ENCODE measurements at places on chromosomes 12 and 14.

DNA sequence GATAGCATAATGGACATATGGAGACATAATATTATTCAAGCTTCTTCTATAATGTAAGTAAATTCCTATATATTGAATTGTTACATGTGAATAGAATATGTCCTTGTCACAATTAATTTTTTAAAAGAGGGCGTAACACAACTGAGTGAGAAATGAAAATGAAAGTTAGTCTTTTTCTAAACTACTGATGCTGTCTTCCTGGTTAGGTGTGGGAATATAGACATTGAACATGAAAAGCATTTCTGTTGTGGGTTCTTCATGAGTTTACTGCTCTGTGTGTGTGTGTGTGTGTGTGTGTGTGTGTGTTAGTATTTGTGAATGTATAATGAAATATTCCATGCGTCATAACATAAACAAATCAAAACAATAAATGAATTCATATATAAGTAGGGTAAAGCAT lies 40.5 kb upstream of the RTL1 start:
- no peak for DNase-seq

- no peak for DNase-seq
Measured at GRCh38 chr12:101089271-101089670, 120.8 kb downstream of the SLC5A8 start.

DNA sequence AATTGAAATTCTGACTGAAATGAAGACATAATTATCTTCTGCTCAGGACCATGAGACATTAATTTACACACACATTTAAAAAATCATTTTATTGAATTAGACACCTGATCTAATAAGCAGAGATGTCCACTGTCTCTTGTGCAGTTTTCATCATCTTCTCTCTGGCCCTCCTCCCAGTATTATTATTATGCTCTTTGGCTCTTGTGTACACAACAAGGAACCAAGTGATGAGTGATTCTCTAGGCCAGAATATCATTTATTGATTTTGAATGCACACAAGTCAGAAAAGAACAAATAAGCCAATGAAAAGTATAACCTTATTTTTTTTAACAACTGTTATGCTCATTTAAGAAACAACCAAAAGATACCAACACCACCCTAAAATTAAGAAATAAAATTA lies 244.7 kb upstream of the KRR1 start:
- no peak for DNase-seq

GRCh38 chr12:113232840-113233585 lies 11.7 kb downstream of the TPCN1 start:
- DNase-seq = peak; percentile 98

GRCh38 chr12:46982629-46983392 lies 96.6 kb upstream of the PCED1B start:
- DNase-seq = no peak

DNA sequence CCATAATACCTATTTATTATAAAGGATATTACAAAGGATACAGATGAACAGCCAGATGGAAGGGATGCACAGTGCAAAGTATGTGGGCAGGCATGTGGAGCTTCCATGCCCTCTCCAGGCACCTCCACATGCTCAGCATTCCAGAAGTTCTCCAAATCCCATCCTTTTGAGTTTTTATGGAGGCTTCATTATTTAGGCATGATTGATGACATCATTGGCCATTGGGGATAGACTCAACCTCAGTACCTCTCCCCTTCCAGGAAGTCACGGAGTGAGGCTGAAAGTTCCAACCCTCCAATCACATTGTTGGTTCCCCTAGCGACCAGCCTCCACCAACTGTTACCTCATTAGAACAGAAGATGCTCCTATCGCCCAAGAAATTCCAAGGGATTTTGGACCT lies 156.4 kb downstream of the ATP23 start:
- no peak for DNase-seq

DNA sequence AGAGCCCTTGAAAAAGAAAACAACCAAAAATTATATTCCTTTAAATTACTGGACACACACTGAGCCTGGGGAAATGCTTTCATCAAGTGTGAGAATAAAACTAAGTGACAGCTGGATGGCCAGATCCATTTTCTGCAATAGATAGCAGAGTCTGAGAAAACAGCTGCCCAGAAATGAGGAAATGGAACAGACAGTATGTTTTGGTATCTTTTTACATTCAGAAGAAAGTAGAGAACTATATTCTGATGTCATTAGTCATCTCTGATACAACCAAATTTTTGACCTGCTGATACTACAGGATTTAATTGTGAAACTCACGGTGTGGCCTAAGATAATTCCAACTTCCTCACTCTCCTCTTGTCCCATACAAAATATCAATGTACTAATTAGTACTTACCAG lies 78.2 kb downstream of the HMGA2 start:
- DNase-seq = no peak

DNA sequence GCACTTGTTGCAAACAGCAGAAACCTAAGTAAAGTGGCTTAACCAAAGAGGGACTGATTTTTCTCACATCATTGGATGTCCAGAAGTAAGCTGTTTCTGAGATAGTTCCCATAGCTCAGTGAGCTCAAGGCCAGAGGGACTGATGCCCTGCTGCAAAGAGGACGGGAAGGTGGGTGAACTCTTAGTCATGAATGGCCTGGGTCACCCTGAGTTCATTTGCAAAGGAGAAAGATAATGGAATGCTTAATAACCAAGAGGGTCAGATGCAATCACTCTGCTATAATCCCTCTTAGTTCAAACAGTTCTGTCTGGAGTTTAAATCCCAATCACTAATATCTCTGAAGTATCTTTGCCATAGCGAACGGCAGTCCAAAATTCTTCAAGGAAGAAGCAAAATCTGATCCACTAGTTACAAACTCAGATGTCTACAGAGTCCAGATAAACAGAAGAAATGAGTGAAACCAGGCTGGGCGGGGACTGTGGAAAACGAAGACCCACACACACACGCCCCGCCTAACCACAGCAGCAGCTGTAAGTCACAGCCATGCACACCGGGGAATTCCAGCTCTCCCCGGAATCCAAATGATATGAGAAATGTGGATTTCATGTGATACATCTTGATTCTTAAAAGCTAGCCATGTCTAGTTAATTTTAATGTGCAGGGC lies 289.5 kb downstream of the TMEM132D start:
- DNase-seq = no peak

GRCh38 chr12:43957732-43958372 lies 122.0 kb downstream of the TMEM117 start:
- peak; percentile 87 for DNase-seq

GRCh38 chr12:116389990-116390389 lies 112.5 kb upstream of the MED13L start:
- no peak for DNase-seq
